Fibroblast of the conjunctiva (primary cell): ENCODE measurements at places on chromosomes 16 and 17.

DNA sequence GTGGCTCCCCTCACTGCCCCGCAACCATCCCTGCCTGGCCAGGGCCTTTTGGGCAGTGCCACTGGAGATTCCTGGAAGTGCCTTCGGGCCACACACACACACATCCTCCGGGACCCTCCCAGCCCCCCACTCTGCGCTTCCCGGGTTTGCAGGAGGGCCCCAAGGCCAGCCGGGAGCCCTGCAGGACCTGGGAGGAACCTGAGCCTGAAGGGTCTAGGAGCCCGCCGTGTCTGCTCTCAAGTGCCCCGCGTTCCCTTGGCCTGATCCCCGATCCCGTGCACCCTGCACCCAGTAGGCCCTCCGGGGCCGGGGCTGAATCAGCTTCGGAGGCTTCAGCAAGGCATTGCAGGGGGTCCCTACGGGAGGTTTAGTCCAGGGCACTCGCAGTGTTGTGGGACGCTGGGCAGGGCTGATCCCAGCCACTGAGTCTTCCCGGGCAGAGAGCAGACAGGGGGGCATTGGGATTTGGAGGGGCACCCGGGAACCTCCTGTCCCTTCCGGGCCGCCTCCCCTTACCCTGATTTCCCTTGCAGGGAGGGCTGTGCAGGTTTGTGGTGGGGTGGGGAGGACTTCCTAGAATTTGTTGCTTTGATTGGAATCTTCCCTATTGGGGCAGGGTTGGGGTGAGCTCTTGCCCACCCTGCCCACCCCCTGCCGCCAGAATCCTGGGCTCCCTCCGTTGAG is 36.9 kb downstream of the TMEM235 start:
- DNase-seq = no peak

DNA sequence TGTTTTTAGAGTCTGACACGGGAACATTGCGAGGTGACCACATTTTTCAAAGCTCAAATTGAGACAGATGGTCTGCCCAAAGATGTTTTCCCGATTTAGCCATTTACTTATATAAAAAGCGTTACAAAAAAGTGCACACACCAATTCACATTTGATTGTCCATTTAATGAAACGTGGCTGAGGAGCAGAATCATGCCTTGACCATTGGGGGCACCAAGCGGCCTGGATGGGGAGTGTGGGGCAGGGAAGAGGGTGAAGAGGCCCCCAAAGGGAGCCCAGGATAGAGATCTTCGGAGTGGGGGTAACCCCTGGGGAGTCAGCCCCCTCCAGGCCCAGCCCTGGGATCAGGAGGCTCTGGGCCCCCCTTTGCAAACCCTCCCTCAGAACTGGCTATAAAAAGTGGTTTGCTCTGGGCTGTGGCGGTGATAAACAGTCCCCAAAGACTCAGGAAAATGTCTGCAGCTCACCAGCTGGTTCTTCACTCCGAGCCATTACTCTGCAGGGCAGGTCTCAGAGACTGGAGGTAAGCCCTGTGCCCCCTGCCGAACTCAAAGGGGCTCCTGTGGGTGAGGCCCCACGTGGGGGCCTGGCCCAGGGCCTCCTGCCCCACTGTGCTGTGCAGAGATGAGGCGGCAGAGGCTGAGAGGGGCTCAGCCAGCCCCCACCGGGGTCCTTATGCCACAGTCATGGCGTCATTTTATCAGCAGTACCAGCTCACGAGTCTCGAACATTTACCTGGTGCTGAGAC is 105.9 kb upstream of the SEC14L1 start:
- no peak for DNase-seq

DNA sequence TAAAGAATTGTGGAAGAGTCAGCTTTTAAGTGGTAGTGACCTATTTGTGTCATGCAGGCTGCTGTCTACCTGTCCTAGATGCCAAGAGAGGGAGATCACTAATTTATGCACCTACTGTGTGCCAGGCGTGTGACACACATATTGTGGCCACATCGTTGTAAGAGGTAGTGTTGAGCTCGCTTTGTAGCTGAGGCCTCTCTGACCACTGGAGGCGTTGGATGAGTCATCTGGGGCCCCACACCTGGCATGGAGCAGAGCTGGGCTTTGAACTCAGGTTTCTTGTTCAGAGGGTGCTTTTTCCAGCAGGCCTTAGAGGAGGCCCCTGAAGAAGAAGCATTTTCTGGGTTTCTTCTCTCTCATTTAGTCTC is 52.3 kb upstream of the LGALS9 start:
- DNase-seq = no peak

DNA sequence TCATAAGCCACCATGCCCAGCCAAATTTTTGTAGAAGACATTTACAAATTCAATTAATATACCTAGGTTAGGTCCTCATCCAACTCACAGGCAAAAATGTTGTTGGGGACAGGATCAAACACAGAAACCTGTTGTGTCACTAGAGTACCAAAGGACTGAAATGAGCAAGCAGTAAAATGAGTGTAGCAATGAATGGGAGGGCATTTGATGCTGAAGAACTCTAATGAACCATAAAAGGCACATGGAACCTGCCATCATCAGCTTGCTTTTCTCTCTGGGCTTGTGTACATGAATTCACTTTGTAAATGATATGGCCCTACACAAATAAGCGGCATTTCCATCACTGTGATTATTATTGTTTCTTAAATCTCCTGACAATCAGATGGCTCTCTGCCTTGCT is 17.8 kb downstream of the USP31 start:
- DNase-seq = no peak

DNA sequence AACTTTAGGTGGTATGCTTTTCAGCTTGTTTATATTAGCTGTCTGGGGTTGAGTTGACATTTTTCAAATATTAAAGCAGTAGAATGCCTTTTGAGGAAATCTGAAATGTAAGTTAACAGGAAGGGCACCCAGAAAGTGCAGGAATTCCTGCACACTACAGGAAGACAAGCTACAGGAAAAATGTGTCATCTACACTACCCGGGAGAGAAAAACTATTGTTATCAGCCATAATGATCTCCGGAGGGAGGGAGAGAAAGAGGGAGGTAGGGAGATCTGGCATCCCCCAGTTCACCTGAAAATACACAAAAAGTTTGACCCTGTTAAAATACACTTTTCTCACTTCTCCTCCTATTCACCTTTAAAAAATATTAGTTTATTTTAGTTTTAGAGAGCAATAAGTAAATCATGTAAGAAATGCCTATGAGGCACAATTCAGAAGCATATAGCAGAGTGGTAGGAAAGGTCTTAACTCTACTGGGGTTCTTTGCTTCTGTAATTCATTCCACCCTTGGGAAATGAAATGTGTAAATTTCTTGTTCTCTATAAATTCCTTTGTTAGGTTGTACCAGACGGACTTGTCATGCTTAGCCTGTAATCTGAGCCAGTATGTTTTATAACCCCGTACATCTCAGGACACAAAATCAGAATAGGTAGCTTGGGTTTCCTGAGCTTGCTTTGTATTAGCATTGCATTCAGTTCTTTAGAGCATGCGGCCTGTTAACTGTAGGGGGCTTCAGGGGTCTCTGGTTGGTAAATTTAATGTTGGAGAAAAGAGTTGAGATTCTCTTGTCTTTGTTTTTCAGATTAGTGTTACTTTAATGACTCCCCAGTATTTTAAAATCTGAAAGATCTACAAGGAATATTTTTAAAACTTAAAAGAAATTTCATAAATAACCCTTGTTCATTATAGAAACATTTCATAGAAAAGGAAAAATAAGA is 3.3 kb downstream of the MAP2K6 start:
- no peak for DNase-seq

- peak; percentile 14 for DNase-seq
These were observed 392.9 kb downstream of the SLC39A11 start for GRCh38 chr17:72699545-72699944.

DNA sequence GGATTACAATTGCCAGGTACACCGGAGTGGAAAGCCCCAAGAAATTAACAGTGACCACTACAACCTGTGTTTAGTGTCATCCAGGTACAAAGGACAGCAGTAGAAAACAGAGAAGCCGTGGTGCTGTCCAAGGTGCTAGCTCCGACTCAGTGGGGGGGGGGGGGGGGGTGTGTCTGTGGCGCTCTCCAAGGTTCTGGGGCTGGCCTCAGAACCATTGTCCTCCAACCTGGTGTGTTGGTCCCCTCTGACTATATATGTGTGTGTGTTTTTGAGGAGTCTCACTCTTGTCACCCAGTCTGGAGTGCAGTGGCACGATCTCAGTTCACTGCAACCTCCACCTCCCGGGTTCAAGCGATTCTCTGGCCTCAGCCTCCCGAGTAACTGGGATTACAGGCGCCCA is 5.8 kb upstream of the ZNF23 start:
- DNase-seq = no peak

- DNase-seq = no peak
These were observed 5.3 kb downstream of the DEF8 start for GRCh38 chr16:89953671-89954406.

DNA sequence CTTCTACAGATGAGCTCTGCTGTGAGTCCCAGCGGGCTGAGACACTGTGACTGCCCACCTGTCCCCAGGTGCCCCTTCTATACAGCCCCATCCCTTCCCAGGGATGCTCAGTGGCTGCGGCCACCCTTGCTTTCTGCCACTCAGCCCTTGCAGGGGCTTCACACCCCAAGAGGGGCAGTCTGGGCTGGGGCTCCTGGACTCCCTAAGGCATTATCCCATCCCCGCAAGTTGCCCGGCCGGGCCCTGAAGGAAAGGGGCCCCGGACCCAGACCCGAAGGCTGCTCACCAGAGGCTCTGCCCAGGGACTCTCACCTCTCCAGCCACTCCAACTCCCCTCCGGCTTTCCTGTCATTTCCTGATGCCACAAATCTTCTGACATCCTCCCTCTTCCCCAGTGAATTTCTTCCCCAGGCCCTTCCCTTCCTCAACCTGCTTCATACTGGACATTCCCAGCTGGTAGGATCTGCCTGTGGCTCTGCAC is 88.5 kb upstream of the TOB1 start:
- no peak for DNase-seq
